ENCODE measurements at places on chromosomes 7 and 10.

- DNase-seq: no peak
Observed at GRCh38 chr10:110167149-110167548, 40.3 kb upstream of the MXI1 start.

DNA sequence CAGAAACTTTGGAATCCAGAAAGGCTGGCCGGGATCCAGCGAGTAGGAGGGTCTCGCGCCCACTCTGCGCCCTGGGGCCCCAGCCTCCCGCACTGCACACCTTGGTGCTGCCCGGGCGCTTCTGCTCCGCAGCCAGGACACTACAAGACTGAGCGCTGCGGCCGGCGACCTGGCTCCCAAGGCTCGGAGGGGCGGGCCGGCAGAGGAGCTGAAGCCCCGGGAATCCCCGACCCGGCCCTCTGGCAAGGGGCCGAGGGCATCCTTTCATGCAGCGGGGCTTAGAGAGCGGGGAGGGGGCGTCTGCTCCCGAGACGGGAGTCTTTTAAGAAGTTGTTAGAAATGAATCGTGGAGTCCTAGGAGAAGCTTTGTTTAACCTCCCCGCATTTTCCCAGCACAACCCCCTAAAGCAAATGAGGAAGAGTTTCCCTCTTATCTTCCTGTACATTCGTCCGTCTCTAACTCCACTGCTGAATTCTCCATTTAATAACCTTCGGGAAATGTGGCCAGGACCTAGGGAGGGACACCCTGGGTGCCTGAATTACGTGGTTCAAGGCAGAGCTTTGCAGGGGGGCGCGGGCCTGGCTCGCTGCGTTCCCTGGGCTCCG is 1.1 kb downstream of the VWC2 start:
- DNase-seq: no peak

GRCh38 chr7:40656349-40656748 is 521.5 kb downstream of the SUGCT start:
- DNase-seq: no peak

GRCh38 chr10:48683868-48684267 is 805 bp upstream of the WDFY4 start:
- DNase-seq: no peak

DNA sequence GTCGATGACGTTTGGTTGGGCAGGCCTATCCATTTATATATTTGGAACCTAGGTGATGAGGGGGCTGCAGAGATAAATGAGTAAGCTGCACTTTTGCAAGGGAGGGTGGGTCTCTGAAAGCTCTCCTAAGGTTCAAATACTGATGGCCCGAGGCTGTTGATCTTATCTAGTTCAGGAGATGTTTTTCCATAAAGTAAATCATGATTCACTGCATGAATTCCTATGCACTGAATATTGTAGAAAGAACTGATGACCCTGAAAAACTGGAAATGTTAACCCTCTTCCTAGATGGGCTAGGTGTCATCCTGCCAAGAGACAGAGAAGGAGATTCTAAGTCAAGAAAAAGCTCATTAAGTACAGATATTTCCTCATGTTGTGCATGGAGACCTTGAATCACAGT is 459.9 kb downstream of the PLXNA4 start:
- DNase-seq: no peak

GRCh38 chr10:97176226-97176625 is 9.5 kb downstream of the SLIT1 start:
- no peak for DNase-seq

DNA sequence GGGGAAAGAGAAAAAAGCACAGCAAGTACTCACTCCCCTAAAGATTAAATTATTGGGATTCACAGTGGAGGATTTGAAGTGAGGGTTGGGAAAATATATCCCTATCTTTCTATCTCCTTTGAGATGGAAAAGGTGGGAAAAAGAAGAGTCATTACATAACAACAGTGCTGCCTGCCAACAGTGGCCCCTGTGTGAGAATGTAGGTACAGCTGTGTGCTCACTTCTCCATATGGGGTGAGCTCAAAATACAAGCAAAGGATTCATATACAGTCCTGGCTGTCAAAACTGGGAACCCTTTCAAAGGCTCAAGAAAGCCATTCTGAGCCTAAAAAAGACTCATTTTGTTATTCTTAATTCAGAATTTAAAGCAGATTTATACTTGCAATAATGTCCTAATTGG is 458.5 kb downstream of the GPAM start:
- DNase-seq: no peak

- peak; percentile 73 for DNase-seq
Observed at GRCh38 chr10:101301111-101301731, 52.7 kb upstream of the BTRC start.

DNA sequence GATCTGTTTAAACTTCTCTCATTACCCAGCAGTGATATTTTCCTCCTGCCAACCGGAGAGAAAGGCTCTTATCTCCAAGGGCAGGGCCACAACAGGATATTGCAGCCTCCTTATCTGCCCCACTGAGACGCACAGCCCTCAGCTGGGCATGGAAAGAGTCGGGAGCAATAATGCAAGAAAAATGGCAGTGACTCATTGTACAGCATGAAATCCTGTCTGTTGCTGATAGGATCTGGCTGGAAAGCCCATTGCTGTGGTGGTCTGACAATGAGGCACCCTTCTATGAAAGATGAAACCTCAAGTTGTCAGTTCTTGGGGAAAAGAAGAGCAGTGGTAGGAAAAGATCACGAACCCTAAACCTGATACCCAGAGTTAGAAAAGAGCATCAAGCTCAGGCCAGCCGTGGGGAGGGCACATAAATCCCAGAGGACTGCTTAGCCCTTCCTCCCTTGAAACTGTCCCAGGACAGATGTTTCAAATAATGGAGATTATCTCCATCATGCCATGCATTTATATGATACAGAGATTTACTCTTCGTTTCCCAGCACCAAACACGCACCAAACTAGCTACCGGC is 47.0 kb upstream of the FIGNL1 start:
- DNase-seq: no peak

GRCh38 chr7:54996391-54996790 is 22.4 kb upstream of the EGFR start:
- no peak for DNase-seq

GRCh38 chr7:1563981-1564602 is 5.7 kb downstream of the PSMG3 start:
- DNase-seq: no peak

DNA sequence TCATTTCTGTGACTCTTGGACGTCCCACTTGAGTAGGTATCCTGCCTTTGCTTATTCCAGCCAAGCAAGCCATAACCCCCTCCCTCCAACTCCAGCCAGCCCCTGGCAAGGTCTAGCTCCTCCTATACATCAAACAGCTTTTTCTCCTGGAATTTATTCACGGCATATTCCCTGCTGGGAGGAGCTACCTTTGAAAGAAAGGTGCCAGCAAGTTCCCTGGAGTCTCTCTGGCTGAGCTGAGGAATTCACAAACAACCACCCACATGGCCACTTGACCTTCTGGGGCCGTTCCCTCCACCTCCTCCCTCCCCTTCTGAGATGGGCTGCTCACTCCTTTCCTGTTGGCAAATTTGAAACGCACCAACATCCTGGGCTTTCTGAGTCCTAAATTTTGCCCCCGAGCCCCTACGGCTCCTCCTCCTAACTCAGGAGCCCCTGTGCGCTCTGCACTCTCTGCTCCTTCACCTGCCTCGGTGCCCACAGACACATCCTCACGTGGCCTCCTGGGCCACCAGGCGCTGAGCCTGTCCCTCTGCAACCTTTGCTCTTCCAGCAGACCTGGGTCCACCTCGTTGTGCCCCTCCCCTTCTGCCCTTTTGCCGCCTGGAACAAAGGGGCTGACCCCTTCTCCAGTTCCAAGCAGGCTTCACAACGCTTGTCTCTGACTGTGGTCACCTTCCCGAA is 48.0 kb downstream of the HSPA12A start:
- DNase-seq: no peak

- no peak for DNase-seq
Observed at GRCh38 chr7:34837316-34837715, 179.3 kb downstream of the NPSR1 start.

DNA sequence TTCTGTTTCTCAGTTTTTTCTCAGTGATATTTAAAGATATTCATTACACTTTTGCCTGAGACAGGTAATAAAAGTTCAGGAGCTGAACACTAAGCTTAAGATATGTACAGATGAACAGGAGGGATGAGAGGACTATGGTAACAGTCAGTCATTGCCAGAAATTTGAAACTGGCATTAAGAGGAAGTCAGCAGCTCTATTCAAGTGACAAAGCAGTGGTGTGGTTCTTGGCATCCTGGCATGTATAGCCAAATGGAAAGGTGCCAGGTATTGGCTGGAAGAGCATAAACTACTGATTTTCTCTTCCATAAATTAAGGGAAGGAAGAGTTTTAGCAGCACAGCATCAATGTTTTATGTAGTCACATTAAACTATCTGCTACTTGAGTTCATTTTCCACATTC is 22.7 kb downstream of the HOXA1 start:
- DNase-seq: no peak

- no peak for DNase-seq
Observed at GRCh38 chr10:71990706-71991269, 26.6 kb downstream of the CHST3 start.

DNA sequence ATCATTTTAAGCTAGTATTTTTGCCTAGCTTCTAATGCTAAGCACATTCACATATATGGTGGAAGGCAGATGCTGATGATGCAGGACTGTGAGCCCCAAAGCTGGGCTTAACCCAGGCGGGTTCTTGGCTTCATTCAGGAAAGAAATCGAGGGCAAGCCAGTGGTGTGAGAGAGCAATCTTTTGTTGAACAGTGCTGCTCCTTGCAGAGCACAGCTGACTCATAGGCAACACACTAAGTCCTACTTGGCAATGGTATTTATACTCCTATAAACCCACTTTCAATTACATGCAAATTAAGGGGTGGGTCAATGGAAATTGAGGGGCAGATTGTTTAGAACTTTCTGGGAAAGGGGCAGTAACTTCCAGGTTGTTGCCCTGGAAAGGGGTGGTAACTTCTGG is 42.0 kb upstream of the CELF2 start:
- DNase-seq: no peak

DNA sequence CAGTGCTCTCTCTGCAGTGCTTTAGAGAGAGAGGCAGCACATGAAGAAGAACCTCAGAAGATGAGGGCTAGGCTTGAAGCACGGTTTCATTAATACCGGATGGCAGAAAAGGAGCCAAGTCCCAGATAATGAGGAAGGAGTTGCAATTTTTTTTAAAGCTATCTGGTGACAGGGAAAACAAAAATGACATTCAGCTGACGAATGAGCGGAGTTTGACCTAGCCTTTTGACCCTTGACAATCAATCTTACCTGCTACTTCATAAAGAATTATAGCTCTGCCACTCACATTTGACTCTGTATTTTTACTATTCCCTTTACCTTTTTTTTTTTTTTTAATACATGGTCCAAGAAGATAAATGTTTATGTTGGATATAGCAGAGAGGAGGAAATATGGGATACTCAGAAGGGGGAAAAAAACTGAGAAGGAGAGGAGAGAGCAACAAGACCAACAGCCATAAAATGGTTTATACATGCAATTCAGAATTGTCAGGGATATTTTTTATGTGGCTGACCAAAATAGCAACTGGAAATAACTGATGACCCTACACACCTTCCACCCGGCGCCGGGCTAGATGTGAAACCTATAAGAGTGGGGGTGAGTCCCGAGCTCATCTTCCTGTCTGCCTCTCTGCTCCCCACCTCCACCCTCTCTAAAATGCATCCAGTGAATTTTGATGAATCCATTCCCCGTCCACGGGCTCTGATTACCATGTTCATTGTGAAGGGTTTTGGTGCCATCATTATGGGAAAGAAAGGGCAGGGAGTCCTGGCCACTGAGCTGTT is 274.4 kb upstream of the YAE1 start:
- DNase-seq: no peak

DNA sequence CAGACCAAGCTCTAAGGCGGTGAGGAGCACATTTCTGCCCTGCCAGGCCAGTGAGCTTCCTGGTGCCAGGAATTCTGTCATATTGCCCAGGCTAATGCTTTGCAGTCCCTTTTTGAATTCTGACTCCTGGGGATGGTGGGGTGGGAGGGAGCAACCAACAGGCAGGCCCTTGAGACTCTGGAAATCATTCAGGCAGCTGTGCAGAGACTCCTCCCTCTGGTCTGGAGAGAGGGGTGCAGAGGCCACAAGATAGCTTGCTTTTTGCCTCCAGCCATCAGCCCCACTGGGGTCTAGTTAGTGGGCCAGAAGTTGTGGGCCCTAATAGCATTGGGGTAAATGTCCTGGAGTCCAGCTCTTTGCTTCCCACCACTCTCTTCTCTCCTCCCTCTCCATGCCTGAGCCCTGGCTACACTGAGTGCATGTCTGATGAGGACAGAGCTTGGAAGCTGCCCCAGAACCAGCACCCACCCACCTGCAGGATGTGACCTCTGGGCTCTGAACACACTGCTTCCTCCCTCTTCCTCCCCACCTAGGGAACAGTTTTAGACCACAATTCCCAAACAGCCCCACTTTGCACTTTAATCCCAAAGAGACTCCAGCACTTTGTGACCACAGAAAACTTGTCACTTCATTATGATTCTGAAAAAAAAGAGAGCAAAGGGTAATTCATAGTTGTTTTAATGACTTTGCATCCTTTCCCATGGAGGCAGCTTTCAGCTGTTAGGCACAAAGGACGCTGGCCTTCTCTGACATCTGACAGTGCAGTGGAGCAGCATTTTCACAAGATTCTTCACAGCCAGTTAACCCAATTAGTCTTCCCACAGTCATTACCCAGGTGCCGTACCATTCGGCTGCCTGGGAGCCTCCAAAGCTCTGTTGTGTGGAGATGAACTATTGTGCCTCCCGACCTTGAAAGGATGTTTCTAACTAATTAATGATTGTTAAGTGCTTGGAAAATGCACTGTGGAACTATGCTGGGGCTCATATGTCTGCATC is 262.5 kb downstream of the TRIL start:
- no peak for DNase-seq

DNA sequence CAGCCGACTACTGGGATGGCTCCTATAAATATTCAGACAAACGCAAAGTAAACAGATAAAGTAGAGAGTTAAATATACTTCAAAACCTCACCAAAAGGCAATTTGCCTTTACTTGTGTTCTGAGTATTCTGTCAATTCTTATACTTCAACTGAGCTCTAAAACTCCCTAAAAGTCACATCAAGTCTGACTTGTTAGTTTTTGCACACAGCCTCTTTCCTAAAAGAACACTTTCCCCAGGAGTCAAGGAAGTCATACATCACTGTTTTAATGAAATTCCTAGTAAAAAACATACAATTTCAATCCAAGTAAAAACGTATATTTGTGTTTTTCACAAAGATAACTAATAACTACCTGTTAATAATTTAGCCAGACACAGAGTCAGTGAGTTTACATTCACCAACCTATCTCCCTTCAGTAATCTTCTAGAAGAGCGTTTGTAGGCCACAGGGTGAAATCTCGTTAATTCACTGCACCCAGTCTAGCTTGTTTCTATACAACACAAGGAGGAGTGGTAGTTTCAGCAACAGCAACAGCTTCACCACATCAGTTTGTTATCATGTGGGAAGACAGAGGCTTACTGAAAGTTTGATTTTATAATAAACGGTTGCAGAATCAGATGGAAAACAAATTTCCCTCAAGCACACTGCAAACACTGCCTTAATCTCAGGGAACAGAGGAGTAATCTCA is 2.7 kb downstream of the COBL start:
- DNase-seq: no peak

- DNase-seq: peak; percentile 84
Observed at GRCh38 chr7:76020031-76020714, 25.8 kb upstream of the TMEM120A start.

Measured in activated CD4-positive, alpha-beta T cell treated with anti-CD3 and anti-CD28 coated beads for 36 hours (primary cell).